ENCODE measurements at places on chromosomes 5 and 9.

- no peak for DNase-seq
Observed at GRCh38 chr5:33166948-33167347, 273.8 kb upstream of the TARS1 start.

- DNase-seq, result no peak
Observed at GRCh38 chr5:38825494-38825893, 20.3 kb upstream of the OSMR start.

- no peak for DNase-seq
Observed at GRCh38 chr9:21576331-21577189, 94.4 kb upstream of the IFNE start.

DNA sequence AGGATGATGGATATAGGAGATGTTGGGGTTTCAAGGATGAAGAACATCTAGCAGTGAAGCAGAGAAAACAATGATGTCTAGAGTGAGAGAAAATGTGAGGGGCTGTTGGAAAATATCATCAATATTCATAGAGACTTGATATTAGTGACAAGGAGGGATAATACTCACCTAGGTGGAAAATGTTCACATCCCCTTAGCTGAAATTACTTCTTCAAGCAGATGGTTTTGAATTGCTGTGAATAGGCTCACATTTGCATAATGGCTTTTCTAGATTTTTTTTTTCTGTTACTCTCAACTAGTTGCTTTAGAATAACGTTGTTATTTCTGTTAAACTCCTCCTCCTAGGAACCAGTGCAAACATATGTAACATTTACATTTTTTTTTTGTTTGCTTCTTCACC, 61.6 kb upstream of the MAP1B start:
- no peak for DNase-seq

GRCh38 chr9:109812331-109812730, 32.3 kb downstream of the PALM2AKAP2 start:
- no peak for DNase-seq

- DNase-seq, result no peak
Observed at GRCh38 chr9:20561531-20561930, 60.8 kb downstream of the MLLT3 start.
